ENCODE measurements at places on chromosomes 11 and 22. TPM values are rescaled to one million over a fixed set of nuclear protein-coding genes. Genes with fewer than 3 reads are reported as not detected.

OTOG gene
- 0.04 TPM for polyA plus RNA-seq

DNA sequence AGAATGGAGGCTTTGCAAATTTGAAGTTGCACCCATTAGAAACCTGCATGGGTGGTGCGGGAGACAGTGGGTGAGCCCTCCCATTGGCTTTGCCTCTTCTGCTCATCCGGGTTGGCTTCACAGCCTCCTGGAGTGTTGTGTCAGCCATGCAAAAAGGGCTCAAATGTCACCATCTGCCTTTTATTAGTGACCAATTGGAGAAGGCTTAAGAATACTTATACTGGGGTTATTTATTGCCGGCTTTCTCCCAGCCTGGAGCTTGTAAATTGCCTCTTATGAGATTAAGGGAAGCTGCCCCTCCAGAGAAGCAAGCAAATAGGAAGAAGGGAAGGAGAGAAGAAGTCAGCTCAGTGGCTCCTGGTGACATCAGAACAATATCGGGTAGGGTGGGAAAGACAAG is 182.6 kb downstream of the ST3GAL4 start:
- no peak for DNase-seq

LRRC75B gene
- polyA plus RNA-seq: 8.7 TPM

INTS4 gene
- polyA plus RNA-seq: 28.2 TPM

DNA sequence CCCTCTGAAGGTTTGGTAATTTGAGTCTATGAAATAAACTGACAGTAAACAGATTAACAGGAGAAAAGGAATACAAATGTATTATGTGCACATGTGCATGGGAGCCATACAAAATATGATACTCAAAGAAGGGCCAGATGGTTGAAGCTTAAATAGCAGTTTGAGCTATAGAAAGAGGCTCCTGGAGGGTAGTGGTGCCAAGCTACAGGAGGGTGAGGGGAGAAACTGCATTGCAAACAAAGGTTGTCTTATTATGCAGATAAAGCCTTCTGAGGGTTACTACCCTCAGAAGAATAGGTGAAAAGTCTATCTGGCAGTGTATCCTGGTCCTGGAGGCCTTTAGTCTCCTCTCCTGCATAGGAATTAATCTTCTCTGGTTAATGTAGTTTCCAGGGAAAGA is 267.3 kb upstream of the MPPED2 start:
- DNase-seq: no peak

- peak; percentile 29 for DNase-seq
These were observed 31.3 kb upstream of the SLN start for GRCh38 chr11:107743191-107743590.

GRCh38 chr11:132318421-132319157 is 948.2 kb downstream of the NTM start:
- no peak for DNase-seq

- DNase-seq: no peak
These were observed 7.9 kb downstream of the SFI1 start for GRCh38 chr22:31504282-31504681.

CTSW gene
- 2.9 TPM for polyA plus RNA-seq

DNA sequence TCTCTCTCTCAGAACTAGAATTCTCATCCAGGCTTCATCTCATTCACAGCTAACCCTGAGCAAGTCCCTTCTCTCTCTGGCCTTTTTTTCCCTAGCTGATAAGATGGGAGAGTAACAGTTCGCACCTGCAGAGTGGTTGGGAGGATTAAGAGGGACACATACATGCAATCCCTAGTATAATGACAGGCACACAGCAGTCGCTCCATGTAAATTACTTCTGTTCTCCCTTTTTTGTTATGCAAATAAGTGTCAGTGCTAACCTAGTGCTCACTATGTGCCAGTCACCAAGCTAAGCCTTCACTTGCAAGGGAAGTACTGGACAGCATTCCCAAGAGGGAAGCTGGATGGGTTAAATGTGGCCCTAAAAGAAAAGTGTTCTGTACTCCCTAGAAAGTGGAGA is 63.4 kb downstream of the TENM4 start:
- no peak for DNase-seq

RAC2 gene
- polyA plus RNA-seq: 9.5 TPM

NEU3 gene
- 5.1 TPM for polyA plus RNA-seq

PGR gene
- not detected for polyA plus RNA-seq

- no peak for DNase-seq
These were observed 19.1 kb downstream of the PKNOX2 start for GRCh38 chr11:125183641-125184040.

DNA sequence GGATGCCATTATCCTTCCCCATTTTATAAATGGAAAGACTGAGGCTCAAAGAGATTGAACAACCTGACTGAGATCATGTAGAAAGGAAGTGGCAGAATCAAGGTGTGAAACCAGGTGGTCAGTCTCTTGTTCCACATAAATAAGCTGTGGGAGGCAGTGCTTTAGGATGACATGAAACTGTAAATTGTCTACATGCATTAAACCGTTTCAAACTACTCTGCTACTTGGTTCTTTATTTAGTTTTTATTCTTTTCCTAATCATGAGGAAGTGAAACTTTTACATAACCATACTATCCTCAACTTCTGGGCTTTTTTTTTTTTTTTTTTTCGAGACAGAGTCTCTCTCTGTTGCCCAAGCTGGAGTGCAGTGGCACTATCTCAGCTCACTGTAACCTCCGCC is 34.9 kb downstream of the CADM1 start:
- DNase-seq: no peak

CASP1 gene
- polyA plus RNA-seq: 10.7 TPM

UVRAG gene
- polyA plus RNA-seq: 10.6 TPM

GRCh38 chr11:133997554-133997953 is 40.8 kb upstream of the IGSF9B start:
- DNase-seq: no peak

GPR137 gene
- polyA plus RNA-seq: 18.0 TPM

RASSF10 gene
- polyA plus RNA-seq: 0.66 TPM

- DNase-seq: no peak
These were observed 812.6 kb downstream of the OPCML start for GRCh38 chr11:132719684-132720083.

SPECC1L gene
- 29.9 TPM for polyA plus RNA-seq

SYT13 gene
- polyA plus RNA-seq: 0.55 TPM

IGF2 gene
- polyA plus RNA-seq: 3,957 TPM

GRCh38 chr11:77515063-77515462 is 41.2 kb upstream of the PAK1 start:
- DNase-seq: no peak

TSPAN32 gene
- polyA plus RNA-seq: 5.6 TPM

TMEM151A gene
- not detected for polyA plus RNA-seq

GRCh38 chr11:66133216-66133775 is 63.2 kb downstream of the PACS1 start:
- DNase-seq: no peak

DNA sequence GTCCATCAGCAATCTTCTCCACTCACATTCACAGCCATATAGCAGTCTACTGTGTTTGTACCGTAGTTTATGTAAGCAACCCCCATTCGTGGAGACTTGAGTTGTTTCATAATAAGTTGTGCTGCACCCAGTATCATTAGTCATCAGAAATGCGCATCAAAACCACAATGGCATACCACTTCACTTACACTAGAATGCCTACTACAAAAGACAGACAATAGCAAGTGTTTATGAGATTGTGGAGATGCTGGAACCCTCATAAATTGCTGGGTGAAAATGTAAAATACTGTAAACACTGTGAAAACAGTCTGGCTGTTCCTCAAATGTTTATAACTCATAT is 133.3 kb downstream of the ATXN10 start:
- DNase-seq: peak; percentile 87

DNA sequence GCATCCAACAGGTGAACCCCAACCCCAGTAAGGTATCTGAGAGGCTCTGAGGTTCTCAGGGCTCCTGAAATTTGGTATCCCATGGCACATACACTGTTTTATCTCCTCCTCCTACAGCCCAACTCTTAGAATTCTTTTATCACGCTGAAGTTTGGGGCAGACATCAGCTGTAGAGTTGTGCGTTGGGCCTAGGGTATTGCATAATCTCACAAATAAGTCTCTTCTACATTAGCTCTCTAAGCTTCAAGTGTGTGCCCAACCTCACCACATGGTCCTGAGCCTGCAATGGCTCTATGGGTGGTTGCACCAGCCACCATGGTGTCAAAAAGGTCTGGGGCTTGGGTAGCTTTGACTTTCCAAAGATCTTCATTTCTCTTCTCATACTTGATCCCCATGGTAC is 603.0 kb downstream of the BUD13 start:
- no peak for DNase-seq

DNA sequence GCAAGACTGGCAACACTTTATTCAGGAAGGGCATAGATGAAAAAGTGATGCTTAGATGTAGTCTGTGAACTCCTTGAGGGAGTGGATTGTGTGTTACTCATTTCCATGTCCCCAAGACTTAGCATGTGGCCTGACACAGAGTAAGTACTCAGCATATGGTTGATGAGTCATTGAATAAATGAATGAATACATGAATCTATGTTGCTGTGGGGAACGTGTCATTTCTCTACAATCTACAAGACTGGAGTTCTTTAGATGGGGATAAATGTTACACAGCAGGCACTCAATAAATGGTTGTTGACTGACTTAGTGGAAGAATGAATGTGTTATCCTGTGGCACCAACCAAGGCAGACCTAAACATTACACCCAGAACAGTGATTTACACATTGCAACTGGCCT is 17.9 kb downstream of the BPIFC start:
- no peak for DNase-seq

DNA sequence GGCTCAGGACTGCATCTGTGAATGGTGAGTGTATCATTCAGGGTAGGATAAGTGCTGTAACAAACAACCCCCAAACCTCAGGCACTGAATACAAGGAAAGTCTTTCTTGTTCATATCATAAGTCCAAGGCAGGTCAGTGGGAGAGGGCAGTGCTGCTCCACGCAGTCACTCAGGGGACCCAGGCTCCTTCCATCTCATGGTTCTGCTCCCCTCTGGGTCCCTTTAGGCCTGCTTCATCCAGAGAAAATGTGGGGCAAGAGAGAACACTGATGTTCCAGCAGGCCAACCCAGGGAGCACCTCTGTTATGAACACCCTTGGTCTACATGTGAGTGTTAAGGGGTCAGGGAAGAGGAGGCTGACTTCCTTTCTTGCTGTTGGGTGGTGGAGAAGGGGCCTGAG is 187.8 kb downstream of the CHST1 start:
- DNase-seq: no peak

SYT12 gene
- 0.04 TPM for polyA plus RNA-seq

- DNase-seq: no peak
These were observed 278 bp downstream of the MMP26 start for GRCh38 chr11:4704790-4705334.

POU2AF3 gene
- polyA plus RNA-seq: 2.3 TPM

OR10A2 gene
- not detected for polyA plus RNA-seq

DNA sequence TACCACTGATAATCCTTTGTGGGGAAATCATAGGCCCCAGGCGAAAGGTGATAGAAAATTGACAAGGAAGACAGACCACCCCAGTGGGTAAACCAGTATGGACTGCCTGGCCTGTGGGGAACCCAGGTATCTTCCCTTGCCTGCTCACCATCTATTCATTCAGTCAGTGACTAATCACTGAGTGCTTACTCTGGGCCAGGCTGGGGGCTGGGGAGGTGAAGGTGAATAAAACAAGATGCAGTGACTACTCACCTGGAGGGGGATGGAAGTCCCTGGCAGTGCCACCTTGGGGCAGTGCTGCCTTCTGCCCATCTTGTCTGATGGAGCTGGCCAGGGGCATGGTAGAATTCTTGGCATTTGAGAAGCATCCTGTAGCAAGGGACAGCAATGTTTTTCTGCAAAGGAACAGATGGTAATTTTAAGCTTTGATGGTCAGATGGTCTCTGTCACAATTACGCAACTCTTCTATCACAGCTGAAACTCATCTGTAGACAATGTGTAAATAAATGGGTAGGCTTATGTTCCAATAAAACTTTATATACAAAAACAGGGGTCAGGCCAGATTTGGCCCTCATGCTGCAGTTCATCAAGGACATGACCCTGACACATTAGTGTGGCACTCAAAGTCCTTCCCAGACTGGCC is 4.6 kb downstream of the ISX start:
- no peak for DNase-seq

SEC14L2 gene
- 1.8 TPM for polyA plus RNA-seq

- DNase-seq: no peak
These were observed 36.4 kb downstream of the PACSIN2 start for GRCh38 chr22:42978453-42979103.

- no peak for DNase-seq
These were observed 25.5 kb downstream of the SERPIND1 start for GRCh38 chr22:20799449-20799848.

DNA sequence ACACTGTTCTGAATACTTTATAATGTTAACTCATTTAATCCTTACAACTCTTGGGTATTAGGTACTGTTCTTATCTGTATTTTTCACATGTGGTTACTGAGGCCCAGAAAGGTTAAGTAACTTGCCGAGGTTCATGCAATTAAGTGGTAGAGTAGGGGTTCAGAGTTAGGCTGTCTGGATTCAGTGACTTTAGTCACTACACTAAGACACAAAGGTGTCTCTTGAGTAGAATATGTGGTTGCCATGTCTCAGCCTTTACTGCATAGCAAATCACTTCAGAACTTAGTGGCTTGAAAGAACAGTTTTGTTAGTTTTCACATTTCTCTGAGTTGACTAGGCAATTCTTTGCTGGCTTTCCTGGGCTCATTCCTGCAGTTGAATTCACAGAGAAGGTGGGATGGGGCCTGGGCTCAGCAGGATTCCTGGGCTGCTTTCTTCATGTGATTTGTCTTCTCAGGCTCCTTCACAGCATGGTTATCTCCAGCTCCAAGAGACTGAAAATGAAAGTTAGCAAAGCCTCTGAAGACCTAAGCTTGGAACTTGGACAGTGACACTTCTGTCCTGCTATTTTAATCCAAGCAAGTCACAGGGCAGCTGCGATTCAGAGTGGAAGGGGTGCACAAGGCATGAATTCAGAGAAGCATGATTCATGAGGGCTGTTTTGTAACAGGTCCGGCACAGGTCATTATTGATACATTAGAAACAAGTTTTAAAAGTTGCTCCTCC is 68.3 kb downstream of the SPECC1L start:
- no peak for DNase-seq

CRYBA4 gene
- polyA plus RNA-seq: not detected

GRCh38 chr11:128227466-128227865 is 359.9 kb downstream of the ETS1 start:
- DNase-seq: no peak

OR52A1 gene
- not detected for polyA plus RNA-seq

DNA sequence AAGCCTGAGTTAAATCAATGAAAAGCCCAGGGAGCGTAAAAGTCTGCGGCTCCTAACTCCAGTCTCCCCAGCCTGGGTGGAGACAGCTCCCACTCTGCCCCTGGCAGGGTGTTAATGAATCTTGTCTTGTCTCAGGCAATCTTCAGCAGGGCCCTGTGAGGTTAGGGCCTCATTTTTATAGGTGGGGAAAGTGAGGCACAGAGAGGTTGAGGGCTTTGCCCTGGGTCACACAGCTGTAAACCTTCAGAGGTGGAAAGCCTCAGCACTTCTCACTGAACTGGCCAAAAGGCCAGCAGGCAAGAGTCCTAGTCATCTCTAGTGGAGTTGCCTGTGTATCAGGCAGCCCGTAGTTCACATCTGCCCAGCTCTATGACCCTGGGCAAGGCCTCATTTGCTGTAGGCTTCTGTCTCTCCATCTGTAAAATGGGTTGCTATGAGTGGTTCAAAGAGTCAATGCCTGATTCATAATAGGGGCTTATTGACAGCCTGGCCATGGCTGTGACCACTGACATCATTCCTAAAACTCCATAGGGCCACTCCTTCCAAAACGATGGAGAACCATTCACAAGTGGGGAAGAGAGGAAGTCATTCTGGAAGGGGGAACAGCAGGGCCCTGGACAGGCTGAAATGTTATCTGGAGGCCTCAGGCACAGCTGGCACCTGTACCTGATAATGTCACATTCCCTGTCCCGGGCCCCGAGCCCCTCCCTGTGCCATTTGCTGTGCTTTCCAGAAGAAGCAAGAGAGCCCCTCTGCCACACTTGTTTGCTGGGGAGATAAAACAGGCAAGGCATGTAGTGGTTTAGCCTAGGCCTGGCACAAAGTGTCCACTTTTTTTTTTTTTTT is 6.0 kb downstream of the CBX7 start:
- no peak for DNase-seq

Data from muscle of back (tissue), 13 donors.